ELR (cell line): ENCODE measurements at places on chromosomes 11 and 22.

GRCh38 chr11:110475671-110476070, 45.9 kb downstream of the FDX1 start:
- no peak for DNase-seq

GRCh38 chr22:46087816-46088277, 62.5 kb upstream of the PPARA start:
- peak; percentile 92 for DNase-seq

- DNase-seq, result no peak
Observed at GRCh38 chr11:115104851-115105453, 399.3 kb downstream of the CADM1 start.

DNA sequence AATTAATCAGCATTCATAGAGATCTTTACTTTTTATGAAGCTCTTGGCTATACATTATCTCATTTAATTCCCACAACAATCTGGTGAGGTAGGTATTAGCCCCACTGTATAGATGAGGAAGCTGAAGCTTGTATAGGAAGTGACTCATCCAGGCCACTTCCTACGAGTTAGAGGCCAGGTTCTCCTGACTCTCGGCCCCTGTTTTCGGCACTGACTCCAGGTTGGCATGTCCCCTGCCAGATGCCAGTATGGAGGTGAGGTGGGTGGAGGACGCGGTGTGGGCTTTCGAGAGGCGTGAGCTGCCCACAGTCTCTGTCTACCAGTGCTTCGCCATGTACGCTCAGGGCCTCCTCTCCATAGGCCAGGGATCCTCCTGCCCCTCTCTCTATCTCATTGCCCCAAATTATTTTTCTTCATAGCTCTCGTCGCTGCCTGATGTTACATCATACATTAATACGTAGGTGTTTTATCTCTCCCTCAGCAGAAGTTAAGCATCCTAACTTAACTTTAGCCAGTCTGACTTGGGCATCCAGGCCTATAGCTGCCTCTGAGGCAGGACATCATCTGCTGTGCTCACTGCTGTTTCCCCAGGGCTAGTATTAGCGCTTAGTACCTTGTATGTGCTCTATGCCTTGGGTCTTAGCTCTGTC, 9.0 kb downstream of the DGAT2 start:
- peak; percentile 60 for DNase-seq

GRCh38 chr22:32327066-32327465, 30.6 kb upstream of the RFPL3 start:
- peak; percentile 11 for DNase-seq

- no peak for DNase-seq
Observed at GRCh38 chr22:30263883-30264282, 2.8 kb downstream of the OSM start.

DNA sequence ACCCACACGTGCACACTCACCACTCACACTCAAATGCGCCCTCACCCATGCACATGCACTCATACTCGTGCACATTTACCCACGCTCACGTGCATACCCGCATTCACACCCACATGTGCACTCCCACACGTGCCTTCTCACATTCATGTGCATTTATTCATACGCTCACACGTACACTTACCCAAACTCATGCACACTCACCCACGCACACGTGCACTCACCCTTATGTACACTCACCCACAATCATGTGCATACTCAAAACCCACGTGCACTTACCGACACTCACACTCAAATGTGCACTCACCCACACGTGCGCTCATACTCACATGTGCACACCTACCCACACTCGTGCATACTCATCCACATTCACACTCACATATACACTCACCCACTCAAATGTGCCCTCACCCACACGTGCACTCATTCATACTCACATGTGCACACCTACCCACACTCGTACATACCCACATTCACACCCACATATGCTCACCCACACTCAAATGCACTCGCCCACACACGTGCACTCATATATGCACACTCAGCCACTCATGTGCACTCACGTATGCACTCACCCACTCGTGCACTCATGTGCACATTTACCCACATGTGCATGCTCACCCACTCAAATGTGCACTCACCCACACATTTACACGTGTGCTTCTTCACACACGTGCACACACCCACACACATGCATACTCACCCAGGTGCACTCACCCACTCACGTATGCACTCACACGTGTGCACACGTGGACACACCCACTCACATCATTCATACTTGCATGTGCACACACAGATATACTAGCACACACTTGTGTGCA, 84.4 kb downstream of the TRMU start:
- DNase-seq, result no peak

DNA sequence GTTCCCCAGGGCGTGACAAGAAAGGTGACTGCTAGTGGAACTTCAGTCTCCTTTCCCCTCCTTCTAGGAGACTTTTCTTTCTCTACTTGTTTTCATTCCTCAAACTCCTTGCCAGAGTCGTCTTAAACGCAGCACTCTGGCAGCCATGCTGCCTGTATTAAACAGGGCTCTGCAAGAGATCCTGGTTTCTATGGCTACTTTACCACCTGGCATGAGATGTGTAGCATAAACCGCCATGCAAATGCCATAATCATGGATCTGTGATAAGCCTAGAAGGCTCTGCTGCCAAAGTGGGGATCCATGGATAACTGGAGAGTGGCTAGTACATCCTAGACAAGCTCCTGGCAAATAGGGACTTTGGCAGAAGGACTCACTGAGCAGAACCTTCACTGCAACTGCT, 321.1 kb downstream of the CADM1 start:
- DNase-seq, result no peak

GRCh38 chr11:64624883-64625481, 34.0 kb downstream of the SLC22A12 start:
- no peak for DNase-seq

GRCh38 chr11:57475191-57475590, 14.9 kb downstream of the RTN4RL2 start:
- no peak for DNase-seq
